LoVo (cell line): ENCODE measurements at places on chromosomes 7 and 10.

- DNase-seq, result no peak
Observed at GRCh38 chr7:37450035-37450434, 1.4 kb upstream of the ELMO1 start.

DNA sequence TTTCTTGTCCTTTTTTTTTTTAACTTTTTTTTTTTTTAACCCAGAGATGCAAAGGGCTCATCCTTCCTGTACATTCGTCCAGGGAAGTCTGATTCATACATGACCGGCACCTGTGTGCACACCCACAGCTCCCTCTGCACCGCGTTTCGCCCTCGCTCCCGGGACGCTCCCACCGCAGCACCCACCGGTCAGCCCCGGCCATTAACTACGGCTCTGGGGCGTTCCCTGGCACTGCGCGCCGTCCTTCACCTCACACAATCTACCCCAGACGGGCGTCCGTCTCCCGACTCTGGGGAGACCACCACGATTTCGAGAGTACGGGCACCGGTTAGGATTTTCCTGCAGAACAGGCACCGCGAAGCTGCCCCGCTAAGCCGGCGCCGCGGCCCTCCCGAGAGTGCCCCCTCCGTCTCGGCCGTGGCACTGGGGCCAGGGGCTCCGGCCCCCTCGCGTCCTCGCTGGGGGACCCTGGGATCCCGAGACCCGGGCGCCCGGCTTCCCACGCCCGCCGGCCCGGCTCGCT lies 452 bp downstream of the ATE1 start:
- DNase-seq, result peak; percentile 68

DNA sequence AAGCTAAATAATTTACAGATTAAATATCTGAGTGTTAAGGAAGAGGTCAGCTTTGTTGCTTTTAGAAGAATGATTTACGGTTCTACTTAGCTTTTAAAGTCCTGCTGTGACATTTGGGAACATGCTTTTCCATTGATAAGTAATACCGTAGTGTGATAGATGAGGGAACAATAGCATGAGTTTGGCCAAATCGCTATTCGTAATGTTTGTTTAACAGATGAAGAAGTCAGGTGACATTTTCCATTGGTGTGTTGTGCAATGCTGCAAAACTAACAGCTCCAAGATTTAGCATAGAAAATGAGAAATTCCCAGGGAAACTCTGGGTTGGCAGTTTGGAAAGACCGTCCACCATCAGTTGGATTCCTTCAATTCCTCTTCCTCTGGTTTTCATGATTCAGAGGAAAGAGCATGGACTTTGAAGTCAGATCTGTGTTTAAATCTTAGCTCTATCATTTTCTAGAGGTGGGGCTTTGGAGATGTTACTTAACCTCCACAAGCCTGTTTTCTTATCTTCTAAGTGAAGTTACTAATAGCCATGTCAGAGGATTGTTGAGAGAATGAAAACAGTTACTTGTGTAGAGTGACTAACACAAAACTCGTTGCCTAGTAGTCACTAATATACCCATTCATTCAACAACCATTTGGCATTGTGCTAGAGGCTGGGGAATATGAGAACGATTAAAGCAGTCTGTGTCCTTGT lies 140.4 kb upstream of the BMPER start:
- DNase-seq, result no peak

DNA sequence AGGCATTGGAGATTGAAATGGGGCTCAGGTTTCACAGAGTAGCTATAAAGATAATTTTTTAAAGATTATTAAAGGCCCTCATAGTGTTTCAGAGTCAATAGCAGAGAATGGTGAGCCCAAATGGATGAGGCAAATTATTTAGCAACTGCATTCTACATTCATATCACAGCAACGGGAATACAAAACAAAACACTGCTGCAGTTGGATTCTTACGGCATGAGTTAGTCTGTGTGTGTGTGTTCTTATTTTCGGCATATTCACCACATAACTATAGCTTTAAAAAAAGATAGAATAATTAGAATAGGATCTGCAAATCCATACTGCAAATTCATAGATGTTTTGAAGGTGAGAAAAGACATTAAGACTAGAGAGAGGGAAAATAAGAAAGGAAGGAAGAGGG lies 66.0 kb downstream of the SUGCT start:
- DNase-seq, result no peak

GRCh38 chr10:90136731-90137316 lies 435.4 kb downstream of the KIF20B start:
- DNase-seq, result no peak

- no peak for DNase-seq
Observed at GRCh38 chr7:139450851-139451250, 32.6 kb downstream of the KLRG2 start.

- DNase-seq, result no peak
Observed at GRCh38 chr7:5296611-5297226, 14.0 kb downstream of the SLC29A4 start.

DNA sequence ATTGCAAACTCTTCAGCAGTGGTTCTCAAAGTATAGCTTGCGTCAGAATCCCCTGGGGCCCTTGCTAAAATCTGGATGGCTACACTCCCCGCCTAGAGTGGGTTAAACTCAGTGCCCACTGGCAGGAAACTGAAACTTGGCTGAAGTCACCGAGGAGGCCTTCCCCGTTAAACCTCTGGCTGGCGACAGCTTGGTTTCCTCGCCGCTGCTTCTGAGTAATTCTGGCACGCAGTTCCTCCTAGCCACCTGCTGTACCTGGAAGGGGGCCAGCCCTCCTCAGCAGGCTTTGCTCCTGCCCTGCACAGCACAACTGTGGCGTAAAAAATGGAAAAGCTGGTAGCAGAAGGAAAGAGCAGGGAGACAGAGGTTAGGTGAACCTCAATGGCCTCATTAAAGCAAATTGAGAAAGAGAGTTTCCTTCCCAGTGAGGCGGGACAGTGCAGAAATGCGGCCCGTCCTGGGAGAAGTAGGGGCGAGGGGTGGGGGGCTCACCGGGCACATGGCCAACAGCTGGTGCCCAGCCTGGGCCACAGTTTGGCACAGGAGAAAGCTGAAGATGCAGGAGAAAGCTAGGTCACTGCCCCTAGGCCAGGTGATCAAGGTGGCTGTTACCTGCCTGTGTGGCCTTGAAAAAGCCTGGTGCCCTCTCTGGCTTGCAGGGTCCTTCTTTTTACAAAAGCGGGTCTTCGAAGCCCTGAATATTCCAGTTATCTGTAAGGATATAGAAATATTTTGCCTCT lies 46.6 kb downstream of the ALOX5 start:
- DNase-seq, result peak; percentile 47

- no peak for DNase-seq
Observed at GRCh38 chr7:38775506-38776175, 133.3 kb downstream of the VPS41 start.

- DNase-seq, result peak; percentile 69
Observed at GRCh38 chr10:51074238-51075028, at the start of gene PRKG1. Gene PRKG1, plus strand, starts transcription at chr10:51074487.
